ENCODE measurements at places on chromosomes 3 and 15.

DNA sequence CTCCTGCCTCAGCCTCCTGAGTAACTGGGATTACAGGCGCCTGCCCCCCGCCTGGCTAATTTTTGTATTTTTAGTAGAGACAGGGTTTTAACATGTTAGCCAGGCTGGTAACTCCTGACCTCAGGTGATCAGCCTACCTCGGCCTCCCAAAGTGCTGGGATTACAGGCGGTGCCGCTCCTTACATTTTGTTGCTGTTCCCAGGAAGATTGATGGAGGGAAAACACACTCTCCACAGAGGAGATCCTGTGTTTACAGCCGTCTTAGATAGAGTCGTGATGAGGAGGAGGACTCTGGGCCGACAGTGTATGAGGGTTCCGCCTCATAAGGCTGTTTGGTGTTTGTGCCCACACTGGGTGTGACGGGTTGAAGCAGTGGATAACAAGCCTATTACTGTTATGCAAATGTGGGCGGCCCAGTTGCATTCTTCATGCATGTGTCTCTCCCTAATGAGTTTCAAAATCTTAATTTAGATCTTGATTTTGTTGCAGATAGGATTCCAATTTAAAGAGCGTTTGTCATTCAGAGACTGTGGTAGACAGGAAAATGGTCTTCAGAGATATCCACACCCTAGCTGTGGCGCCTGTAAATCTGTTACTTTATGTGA is 60.0 kb downstream of the APBA2 start:
- DNase-seq: no peak

DNA sequence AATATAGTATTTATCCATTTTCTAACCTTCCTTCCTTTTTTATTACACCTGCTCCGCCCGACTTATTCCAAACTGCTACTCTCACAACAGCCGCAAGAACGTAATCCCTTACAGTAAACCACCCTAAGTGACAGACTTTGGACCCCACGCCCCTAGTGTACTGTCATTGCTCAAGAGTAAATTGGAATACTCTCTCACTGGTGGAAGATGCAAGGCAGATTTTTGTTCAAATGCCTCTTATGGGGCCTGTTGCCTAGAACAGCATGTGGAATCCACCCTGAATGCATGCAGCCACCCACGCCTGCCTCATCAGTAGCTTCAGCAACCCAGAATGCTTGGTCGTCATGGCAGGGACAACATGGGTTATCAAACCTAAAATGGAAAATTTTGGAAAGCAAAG is 226.2 kb upstream of the ST8SIA2 start:
- DNase-seq: no peak

- no peak for DNase-seq
These were observed 117.6 kb upstream of the TBL1XR1 start for GRCh38 chr3:177314897-177315296.

DNA sequence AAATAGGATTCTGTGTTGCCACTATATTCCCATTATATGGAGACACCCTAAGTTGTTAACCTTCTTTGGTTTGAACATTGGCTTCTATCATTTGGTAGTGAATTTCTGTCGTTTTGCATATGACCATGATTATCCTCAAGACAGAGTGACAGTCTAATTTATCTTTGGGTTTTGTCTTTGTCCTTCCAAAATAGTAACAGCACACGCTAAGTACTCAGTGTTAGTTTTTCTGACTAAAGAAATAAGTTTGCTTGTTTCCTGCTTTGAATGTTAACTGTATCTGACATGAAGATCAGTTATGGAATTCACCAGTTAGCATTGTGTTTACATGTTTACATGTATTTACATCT is 352.5 kb upstream of the GRM7 start:
- DNase-seq: no peak

- no peak for DNase-seq
These were observed 165.4 kb downstream of the SNRK start for GRCh38 chr3:43451670-43452254.

All from right forelimb (tissue), 1 donor.